Stimulated activated CD4-positive, alpha-beta T cell treated with anti-CD3 and anti-CD28 coated beads, Interleukin-2, amount 100 ng/mL, for 24 hours (primary cell): ENCODE measurements at places on chromosomes 11 and 22.
A peak's percentile ranks its signal among the peaks of the same experiment; 100 is the strongest.

DNA sequence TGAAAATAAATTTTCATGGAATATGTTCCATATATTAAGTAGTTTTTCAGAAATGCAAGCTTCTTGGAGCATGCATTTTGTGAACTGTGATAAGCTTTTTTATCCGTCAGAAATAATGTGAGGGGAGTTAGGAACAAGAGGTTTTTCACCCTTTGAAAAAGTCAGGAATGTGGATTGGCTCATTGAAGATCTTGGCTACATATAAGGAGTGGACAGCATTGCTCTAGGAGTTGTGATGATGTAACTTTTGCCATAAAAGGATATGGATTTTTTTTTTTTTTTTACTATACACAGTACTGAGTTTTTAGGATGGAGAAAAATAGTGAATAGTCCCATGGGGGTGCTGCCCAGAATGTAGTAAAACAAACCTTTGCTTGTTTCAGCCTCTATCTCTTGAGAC is 180.2 kb downstream of the NAV2 start:
- DNase-seq: no peak

DNA sequence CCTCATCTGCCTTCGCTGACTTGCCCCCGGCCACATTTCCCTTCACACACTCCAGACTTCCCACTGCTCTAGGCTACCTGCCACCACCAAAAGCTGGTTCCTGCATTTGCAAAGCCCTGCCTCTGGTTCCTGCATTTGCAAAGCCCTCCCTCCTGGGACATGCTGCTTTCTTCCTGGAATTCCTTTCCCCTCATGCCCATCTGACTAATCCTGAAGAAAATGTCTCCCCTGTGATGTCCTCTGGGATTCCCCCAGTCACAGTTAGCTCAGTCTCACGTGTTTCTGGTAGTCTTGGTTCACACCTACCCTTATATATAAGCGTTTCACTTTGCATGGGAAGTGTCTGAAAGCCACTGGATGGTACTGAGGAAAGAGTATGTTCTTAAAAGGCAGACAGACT is 206.9 kb downstream of the DBX1 start:
- no peak for DNase-seq

DNA sequence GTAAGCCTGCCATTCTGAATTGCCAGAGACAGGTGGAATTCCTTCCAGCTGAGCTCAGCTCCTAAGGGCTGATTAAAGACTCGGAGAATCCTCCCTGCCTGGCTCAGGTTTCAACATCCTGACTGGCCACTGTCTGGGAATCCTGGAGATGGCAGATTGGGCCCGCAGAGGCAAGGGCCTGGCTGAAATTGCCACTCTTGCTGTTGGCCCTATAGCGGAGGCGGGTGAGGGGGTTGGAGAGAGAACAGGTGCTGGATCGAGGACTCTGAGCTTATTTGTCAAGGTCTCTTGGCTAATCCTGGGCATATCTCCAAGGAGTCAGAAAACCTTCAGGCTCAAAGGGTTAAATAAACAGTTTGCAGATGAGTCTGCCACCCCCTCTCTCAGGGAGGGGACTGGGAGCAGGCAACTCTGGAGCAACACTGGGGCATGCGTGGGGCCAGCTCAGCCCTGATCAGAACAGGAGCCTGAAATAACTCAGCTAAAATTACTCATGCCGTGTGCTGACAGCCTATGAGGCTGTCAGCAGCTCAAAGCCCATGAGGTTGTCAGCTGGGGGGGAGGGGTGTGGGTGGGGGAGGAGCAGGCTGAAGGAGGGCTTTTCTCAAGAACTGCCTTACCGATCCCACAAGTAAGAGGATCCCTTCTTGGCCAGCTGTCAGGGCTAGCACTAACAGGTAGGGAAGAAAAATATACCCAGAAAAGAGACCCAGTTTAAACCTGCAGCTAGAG is 14.7 kb upstream of the MFRP start:
- peak; percentile 50 for DNase-seq

- DNase-seq: no peak
Observed at GRCh38 chr11:100970283-100971164, 159.1 kb downstream of the PGR start.

- peak; percentile 52 for DNase-seq
Observed at GRCh38 chr11:74255741-74256375, 55.6 kb downstream of the P4HA3 start.
